Stimulated activated CD8-positive, alpha-beta memory T cell treated with anti-CD3 and anti-CD28 coated beads, Interleukin-4, amount 100 ng/mL, for 1 hour (primary cell): ENCODE measurements at places on chromosomes 6 and 20.
A peak's percentile ranks its signal among the peaks of the same experiment; 100 is the strongest.

- DNase-seq: no peak
Measured at GRCh38 chr6:106925948-106926347, 48.6 kb downstream of the CD24 start.

GRCh38 chr20:11305406-11305805, 612.3 kb upstream of the BTBD3 start:
- no peak for DNase-seq

- no peak for DNase-seq
Measured at GRCh38 chr6:148524976-148525375, 182.3 kb downstream of the SASH1 start.

DNA sequence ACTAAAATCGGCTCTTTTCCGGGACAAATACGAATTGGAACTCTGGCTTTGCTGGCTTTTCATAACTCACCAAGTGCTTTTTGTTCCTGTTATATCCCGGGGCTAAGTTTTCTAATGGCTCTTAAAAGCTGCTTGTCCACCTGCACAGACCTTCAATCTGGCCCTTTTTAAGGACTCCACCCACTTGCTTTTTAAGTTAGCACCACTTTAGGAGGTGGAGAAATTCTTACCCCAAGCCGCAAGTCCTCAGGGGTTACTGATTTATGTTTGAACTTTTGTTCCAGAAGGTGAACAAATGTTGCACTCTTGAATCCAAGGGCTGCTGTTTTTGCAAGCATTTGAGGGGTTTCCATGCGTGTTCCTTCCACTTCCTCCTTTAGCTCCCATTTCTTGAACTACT, 37.8 kb downstream of the FAM184A start:
- no peak for DNase-seq

DNA sequence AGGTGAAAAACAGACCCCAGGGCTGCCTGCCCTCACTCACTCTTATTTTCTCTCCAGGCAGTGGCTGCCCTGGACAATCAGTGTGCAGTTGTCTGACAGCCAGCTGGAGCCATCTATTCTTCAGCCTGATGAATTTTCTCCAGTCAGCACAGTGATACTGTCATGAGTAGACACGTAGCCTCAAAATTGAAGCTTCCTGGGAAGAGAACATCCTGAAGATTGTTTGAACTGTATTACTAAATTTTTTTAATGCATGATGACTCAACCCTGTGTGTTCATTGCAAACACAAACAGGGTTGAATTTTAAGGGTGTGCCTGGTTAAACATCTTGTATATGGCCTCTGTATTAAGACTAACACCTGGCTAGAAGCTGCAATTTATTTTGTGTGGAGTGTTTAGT, 49.8 kb upstream of the STXBP5 start:
- no peak for DNase-seq

GRCh38 chr6:108676555-108676954, 115.8 kb downstream of the FOXO3 start:
- no peak for DNase-seq

GRCh38 chr6:164947164-164947563, 362.2 kb downstream of the C6orf118 start:
- no peak for DNase-seq

DNA sequence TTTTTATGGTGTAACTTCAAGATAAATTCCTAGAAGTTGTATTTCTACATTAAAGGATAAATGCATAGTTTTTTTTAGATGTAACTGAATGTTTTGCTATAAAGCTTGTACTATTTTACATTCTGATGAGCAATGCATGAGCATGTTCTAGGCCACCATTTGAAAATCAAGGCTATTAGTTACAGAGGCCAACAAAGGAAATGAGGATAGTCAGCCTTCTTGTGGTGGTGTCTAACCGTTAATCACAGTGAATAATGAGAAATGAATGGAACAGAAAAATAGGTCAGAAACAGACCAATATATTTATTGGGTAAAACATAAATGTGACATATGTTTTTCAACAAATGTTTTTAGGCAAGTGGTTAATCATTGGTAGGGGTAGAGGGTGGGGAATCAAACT, 37.6 kb upstream of the L3MBTL3 start:
- DNase-seq: no peak

- DNase-seq: no peak
Measured at GRCh38 chr6:33761922-33762629, 15.4 kb upstream of the IP6K3 start.

DNA sequence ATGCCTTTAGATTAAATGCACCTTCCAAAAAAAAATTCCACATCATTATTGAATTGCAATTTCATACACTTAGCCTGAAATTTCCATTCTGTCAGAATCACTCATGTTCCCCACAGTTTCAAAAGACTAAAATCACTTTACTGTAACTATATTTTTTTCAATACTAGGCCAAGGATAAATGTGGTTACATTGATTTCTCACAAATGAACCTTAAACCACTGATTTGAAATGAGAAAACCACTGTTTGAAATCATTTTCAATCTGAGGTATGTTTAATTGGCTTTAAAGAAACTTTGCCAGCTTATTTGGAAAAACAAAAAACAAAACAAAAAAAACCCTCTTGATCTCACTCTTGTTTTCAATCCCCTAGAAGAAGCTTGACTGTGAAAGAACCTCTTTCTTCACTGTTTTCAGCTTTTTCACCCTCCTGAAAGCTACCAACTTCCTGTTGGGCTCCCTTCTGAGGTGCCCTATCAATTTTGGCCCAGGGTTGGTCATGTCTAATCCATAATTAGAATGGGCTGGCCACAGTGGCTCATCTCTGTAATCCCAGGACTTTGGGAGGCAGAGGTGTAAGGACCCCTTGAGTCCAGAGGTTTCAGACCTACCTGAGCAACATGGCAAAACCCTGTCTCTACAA, 242.5 kb downstream of the ADGRG6 start:
- DNase-seq: no peak

- no peak for DNase-seq
Measured at GRCh38 chr6:47144306-47144705, 102.2 kb upstream of the ADGRF1 start.

GRCh38 chr6:47631269-47631772, 67.1 kb upstream of the ADGRF4 start:
- DNase-seq: no peak

- peak; percentile 19 for DNase-seq
Measured at GRCh38 chr20:38633577-38634093, 32.0 kb downstream of the ARHGAP40 start.

DNA sequence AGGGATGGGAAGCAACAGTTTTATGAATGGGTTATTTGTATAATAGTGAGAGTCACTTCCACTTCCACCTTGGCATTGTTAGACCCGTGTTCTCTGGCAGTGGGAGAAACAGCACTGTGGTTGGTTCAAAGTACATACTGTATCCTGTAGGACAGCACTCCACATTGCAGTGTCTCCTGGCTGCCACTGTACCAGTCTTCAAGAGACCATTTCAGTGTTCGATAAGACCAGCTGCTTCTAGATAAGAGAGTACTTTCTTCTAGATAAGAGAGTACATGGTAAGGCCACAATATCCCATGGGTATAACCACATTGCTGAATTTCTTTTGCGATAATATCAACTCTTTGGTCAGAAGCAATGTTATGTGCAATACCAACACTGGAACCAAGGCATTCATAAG, 28.8 kb downstream of the FITM2 start:
- no peak for DNase-seq

DNA sequence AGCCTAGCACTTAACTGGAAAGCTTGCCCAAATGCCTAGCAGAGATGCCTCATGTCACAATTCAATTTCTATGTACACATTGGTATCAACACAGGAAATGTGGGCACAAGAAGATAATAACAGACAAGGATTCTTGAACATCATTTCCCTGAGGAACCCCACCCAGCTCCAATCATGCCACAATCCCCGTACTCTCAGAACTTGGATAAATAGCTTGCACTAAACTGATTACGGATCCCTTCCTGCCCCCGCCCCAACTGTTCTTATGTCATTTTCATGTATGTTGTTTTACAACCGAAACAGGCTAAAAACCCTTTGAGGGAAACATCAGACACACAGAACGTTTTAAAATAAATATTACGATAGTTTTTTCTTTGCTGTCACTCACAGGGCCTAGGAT, 87.1 kb downstream of the BACH2 start:
- no peak for DNase-seq

DNA sequence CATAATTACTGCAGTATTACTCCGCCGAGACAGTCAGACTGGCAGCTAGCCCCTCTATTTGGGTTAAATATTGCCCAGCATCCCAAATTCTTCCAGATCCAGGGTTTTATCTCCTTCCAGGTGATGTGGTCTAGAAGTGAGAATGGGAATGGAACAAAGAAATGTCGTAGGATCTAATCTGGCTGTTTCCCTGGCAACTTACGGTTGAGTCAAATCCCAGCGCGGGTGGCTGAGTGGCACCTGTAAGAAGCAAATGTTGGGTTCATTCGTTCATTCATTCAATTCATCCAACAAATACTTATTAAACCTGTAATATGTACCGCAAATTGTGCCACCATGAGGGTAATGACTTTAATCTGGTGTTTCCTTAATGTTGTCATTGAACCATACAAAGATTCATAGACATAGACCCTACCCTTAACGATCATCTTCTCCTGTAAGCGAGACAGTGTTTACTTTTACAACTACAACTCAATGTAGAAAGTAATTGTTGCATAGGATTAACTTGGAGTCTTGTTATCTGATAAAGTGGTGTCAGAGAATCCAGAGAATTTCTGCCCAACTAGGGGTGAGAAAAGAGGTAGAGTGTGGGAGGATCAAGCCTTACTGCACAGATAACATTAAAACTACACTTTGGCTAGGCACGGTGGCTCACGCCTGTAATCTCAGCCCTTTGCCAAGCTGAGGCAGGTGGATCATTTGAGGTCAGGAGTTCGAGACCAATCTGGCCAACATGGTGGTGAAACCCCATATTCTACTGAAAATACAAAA, 91.3 kb upstream of the ADGRF1 start:
- no peak for DNase-seq

- DNase-seq: no peak
Measured at GRCh38 chr20:23612396-23612795, 6.7 kb upstream of the CST9 start.

GRCh38 chr6:144843701-144844100, 558.6 kb downstream of the UTRN start:
- no peak for DNase-seq

DNA sequence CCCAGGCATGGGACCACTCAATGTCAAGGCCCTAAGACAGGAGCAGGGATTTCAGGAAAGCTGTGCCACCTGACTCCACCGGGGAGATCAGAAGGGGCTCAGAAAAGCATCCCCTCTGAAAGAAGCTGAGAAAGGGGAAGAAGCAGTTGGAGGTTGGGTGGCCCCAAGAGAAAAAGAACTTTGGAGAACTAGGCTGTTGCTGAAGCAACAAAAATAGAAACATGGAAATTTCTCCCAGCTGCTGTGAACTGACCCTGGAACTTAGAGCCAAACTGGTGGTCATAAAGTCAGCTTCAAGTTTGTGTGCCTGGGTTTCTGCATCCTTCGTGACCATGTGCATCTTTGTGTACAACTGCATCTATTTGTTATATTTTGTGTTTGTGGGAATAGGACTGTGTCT, 534.5 kb downstream of the MAFB start:
- DNase-seq: no peak

- DNase-seq: no peak
Measured at GRCh38 chr6:71879016-71879415, 7.3 kb upstream of the RIMS1 start.

- DNase-seq: no peak
Measured at GRCh38 chr6:71588490-71588889, 297.9 kb upstream of the RIMS1 start.

GRCh38 chr6:47093169-47093568, 51.0 kb upstream of the ADGRF1 start:
- no peak for DNase-seq

DNA sequence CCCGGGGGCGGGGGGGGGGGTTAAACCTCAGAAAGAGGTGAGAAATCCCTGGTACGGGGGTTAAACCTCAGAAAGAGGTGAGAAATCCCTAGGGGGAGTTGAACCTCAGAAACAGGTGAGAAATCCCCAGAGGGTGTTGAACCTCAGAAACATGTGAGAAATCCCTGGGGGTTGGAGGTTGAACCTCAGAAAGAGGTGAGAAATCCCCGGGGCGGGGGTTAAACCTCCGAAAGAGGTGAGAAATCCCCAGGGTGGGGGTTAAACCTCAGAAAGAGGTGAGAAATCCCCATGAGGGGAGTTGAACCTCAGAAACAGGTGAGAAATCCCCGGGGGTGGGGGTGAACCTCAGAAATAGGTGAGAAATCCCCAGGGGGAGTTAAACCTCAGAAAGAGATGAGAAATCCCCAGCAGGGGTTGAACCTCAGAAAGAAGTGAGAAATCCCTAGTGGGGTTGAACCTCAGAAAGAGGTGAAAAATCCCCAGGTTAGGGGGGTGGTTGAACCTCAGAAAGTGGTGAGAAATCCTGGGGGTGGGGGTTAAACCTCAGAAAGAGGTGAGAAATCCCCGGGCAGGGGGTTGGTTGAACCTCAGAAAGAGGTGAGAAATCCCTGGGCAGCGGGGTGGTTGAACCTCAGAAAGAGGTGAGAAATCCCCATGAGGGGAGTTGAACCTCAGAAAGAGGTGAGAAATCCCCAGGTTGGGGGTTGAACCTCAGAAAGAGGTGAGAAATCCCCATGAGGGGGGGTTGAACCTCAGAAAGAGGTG, 87.4 kb downstream of the PLG start:
- no peak for DNase-seq

- DNase-seq: peak; percentile 35
Measured at GRCh38 chr20:63706852-63707557, 771 bp downstream of the ARFRP1 start.

GRCh38 chr20:19799325-19799724, 41.3 kb downstream of the RIN2 start:
- DNase-seq: no peak

GRCh38 chr6:53860511-53860910, 65.7 kb downstream of the LRRC1 start:
- DNase-seq: no peak

- no peak for DNase-seq
Measured at GRCh38 chr20:38167851-38168760, 3.0 kb upstream of the TGM2 start.

GRCh38 chr6:53369876-53370515, 21.2 kb upstream of the ELOVL5 start:
- DNase-seq: no peak

DNA sequence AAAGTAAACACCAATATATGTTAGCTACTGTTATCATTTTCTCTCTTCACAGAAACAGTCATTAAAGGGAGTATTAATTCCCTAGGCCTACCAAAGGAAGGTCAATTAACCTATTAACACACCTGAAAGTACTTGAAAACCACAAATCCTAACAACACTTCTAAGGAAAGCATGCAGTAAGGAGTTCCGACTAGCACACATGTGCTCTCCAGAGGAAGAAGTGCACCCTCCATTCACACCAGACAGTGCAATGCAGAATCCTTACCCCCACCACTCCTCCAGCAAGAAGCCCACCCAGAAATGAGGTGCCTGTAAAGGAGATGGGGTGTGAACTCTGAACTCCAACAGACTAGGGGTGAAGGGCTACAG, 58.7 kb downstream of the EPB41L2 start:
- no peak for DNase-seq
